ENCODE measurements at places on chromosomes 4 and X.

GRCh38 chr4:168839758-168840391, 170.2 kb downstream of the CBR4 start:
- no peak for DNase-seq

DNA sequence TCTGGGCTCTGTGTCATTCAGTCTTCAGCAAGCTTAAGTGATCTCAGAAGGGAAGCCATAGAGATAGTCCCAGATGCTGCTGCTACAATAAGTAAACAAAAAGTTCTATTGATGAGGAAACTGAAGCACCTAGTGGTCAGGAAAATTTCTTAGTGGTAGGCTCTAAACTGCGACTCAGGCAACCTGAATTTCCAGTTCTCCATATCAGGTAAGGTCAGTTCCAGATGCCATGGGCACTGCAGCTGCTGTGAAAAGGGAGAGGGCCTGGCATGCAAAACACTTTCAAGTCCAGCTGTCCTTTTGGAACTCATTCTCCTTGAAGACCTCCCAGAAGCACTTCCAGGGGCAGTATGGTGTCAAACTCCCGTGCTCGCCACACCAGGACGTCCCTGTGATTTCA, 46.2 kb downstream of the REELD1 start:
- no peak for DNase-seq

GRCh38 chrX:7983581-7983980, 56.4 kb upstream of the PNPLA4 start:
- no peak for DNase-seq

GRCh38 chr4:148396986-148397673, 45.1 kb downstream of the NR3C2 start:
- DNase-seq: no peak

DNA sequence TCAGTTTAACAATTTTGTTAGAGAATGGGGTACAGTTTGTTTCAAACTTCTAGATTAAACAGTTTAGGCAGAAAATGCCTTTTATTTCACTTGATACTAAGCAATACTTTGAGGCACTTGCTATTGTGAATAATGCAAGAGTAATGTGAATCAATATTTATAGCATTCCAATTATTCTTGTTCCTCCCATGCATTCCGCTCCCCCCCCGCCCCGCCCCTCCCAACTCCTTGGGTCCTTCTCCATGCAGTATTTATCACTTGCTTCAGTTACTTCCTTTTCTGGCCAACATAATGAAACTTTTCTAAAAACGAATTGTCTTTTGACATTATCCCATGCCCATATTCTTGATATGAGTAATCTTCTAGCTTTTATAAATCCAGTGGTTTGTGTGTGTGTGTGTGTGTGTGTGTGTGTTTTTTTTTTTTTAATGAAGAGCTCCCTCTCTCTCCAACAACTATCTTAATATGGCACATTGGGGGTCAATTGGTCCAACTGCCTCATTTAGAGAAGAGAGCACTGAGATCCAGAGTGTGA, 1.6 kb downstream of the BANK1 start:
- no peak for DNase-seq

DNA sequence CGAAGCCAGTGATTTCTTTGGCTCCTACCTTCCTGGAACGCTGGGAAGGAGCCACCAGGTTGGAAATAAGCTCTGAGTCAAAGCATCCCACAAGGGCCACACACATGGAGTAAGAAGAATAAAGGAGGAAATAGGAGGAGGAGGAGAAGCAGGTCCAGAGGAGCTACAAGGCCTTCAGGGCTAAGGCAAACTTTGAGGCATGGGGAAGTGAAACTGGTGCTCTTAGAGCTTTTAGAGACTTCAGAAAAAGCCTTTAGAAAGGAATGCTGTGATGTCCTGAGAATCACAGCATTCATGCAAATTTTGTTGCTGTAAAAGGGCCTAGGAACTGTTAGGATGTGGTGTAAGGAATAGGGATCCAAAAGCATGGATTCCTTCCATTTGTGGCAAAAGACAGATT, 135.9 kb upstream of the ARHGEF9 start:
- no peak for DNase-seq

DNA sequence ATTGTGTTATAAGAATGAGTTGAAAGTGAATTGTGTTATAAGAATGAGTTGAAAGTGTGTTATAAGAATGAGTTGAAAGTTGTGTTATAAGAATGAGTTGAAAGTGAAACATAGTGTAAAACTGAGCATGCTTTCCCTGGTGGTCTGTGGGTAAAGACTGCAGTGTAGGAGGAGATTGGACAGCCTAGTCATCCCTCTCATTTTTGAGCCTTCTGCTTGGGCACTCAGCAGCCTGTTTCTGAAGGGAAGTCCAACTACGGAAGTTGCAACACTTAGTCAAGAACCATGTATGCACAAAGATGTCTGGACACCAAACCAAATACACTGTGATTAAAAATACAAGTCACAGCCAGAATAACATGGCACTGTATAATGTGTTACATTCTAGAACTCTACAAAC, 72.6 kb downstream of the ANK2 start:
- DNase-seq: no peak

Data from NCI-H1436 (cell line).